ENCODE measurements at places on chromosomes 6 and 20.

DNA sequence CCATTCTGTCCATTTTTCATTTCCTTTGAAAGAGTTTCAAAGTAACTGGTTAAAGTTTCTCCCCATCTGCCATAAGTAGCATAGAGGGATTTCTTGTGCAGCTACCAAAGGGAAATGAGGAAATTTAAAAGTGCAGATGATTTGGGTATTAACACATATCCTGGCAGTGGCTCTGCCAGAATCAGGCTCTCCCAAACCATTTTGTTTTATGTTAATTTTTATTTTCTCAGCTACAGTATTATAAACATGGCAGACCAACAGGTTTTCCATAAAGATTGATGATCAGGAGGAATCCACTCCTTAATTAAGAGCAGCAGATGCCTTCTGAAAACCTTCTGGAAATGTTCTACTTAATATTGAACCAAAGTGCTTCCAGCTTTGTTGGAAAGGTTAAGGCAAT lies 13.9 kb downstream of the PLCB4 start:
- DNase-seq, result no peak

GRCh38 chr6:104226790-104227446 lies 632.8 kb downstream of the HACE1 start:
- no peak for DNase-seq

DNA sequence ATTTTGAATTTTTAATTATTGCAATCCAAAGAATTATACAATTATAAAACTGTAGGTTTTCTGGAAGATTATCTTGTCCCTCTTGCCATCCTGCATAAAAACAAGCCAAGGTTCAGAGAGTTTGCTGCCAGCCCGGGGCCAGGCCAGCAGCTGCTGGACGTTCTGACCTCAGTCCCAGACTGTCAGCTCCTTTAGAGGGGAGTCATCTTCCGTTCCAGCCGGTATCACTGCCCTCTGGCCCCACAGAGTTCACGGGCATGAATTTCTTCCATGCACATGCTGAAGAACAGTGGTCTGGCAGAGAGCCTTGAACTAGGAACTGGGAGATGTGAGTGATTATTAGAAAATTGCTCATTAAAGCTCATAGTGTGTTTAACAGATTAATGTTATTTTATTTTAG lies 130.4 kb upstream of the QKI start:
- no peak for DNase-seq

GRCh38 chr6:48628316-48628715 lies 517.3 kb upstream of the PTCHD4 start:
- DNase-seq, result no peak

DNA sequence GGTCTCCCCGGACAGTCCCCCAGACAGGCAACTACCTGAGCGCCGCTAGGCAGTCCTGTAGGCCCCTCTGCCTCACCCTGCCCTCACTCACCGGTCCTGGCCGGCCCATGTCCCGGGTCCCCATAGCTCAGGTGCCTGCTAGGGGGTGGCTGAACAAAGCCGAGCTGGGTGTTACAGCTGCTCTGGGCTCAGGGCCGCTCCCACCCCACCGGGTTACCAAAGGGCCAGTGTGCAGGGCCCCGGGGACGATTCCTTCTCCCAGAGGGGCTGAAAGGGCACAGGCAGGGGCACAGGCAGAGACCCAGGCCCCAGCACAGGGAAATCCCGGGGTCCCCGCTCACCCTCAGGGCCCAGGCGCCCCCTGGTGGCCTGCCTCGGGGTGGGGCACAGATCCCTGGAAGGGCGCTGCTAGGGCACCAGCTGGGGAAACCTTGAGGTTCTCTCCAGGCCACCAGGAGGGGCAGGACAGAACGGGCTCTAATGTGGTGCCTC lies 118.4 kb downstream of the GRM4 start:
- peak; percentile 82 for DNase-seq

- DNase-seq, result no peak
These were observed 1183.2 kb upstream of the ADGRB3 start for GRCh38 chr6:67451874-67452273.

DNA sequence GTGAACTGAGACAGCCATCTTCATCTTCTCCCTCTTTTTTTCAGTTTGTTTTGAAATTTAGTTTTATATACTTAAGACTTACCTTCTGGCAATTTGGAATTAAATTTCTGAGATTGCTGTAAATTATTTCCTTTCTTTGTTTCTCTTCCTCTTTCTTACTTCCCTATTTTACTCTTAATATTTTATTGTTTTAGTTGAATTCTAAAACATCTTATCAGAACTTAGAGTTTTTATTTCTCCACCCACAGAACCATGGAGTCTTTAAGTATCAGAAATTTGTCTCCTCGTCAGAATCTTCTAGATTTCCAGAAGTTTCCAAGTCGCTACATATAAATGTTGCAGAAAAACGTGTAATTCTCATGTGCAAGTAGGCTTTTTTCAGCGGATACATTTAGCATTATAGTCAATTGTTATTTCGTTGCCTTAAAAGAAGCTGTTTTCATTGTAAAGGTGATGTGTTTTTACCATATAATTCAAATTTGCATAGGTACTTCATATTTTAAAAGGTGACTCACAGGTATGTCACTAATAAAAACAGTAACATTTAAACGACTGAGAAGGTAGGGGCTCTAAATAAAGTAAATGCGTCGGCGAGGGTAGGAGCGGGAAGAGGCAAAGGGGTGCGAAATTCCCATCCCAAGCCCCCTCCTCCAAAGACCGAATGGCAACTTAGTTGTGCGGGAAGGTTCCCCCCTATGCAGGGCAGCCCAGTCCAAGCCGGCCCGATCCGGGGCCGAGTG lies 866 bp upstream of the MYO6 start:
- no peak for DNase-seq

DNA sequence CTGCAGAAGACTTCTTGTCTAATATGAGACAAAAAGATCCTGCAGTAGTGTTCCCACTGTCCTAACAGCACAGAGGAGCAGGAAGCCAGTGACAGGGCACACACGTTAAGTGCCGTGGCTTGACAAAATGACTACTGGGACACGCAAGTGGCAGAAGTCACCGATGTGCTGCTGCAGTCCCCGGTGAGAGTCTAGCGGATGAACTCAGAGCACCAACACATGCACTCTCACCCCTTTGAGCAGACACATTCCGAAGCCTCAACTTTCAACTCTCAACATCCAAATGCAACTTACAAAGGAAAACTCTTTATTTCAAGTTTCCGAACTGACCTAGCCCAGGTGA lies 898 bp downstream of the LAMA4 start:
- DNase-seq, result no peak

- DNase-seq, result no peak
These were observed 7.3 kb upstream of the KCNG1 start for GRCh38 chr20:51029963-51030920.

GRCh38 chr6:148501178-148501590 lies 158.5 kb downstream of the SASH1 start:
- no peak for DNase-seq

DNA sequence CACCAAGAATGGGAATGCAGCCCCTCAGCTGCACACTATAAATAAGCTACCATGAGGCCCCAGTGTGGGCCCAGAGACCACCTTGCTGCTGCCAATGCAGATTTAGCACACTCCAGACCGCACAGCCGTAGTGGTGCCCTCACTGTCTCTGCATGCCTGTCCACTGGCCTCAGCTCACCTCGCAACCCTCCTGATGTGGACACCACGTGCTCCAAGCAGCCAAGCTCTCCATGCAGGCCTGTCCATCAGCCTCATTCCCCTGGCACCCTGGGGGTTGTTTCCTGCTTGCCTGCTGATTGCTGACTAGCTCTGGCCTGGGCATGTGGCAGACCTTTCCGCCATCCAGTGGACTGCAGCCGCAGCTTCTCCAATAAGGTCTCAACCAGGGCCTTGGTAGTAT lies 36.2 kb downstream of the ZBTB9 start:
- DNase-seq, result no peak

- no peak for DNase-seq
These were observed 3.1 kb downstream of the CPXM1 start for GRCh38 chr20:2797136-2797983.

Data from nephron progenitor cell (in vitro differentiated cells).